ENCODE measurements at places on chromosomes 3 and 15.

DNA sequence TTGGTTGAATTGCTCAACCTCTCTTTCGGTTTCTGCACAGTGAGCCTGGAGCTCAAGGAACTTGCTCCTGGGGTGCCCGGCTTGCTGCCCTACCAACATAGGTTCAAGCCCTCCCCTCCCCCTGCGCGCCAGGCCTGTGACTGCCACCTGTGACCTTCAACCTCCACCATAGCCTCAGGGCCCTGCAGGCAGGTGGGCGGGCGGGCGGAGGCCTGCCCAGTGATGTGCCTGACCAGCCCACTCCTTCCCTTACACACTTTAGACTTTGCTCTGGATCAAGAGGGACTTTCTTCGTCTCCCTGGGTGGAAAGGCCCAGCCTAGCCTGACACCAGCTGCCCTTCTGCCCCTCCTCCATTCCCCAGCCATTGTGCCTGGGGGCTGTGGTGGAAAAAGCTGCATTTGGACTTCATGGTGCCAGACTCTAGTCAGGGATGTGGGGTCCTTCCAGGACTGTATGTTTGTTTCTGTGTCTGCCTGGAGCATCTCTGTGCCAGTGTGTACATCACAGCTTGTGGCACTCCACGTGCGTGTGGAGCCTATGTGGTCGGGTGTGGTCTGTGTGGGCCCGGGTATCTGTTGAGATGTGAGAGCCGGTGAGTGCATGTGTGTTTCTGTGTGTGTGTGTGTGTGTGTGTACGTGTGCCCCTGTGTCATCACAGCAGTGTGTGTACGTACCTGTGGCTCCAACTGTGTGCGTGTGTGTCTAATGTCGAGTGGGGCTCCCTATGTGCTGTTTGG is 9.5 kb downstream of the PRKCD start:
- no peak for DNase-seq

GRCh38 chr3:24472358-24472757 is 22.3 kb downstream of the THRB start:
- no peak for DNase-seq

DNA sequence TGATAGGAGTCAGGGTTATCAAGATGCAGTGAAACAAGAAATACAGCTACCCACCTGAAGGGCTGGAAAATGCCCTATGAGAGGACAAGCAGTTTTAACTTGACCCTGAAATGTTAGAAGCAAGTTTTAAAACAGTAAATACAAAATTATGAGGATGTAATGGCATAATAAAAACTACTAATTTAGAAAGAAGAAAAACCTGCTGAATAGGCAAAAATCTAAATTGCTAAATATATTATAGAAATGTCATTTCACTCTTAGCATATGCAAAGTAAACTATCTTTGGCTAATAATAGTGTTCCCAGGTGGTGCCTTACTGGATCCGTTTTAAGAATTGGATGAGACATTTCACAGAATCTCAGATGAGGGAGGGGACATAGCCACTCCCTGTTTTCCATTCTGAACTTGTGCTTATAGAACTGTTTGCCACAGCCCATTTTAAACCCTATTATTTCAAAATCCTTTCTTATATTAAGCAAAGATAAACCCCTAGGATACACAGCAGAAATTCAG is 294.6 kb downstream of the LSAMP start:
- no peak for DNase-seq

DNA sequence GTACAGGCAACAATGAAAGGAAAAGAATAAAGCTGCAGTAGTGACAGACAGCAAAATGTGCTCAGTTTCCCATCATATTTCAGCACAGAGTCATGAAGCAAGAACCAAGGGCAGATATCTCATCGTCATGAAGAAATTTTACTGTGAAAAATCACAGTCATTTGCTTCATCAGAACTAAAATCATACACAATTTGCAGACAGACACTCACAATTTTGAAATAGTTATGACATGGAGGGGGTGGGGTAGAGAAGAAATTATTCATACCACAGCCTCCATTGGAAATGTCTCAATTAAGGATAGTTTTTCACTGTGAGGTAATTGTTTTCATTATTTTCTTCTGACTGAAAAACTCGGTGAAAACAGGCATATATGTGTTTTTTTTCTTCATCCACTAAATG is 78.8 kb upstream of the CNTN3 start:
- DNase-seq: no peak

DNA sequence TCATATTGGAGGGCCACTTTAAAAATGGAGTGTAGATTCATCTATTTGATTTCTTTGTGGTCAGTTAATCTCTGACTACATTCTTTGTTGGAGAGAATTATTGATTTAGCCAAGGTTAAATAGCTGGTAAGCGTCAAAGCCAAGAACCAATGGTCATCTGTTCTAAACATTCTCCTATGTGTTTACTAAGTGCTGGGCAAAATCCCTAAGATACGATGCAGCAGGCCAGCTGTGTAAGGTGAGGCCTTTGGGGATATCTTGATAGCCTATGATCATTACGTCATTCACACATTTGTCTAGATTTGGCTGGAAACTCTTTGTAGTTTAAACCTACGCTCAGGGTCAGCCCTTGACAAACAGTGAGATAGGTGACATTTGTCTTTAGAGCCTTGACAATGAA is 236.2 kb downstream of the NR1D2 start:
- no peak for DNase-seq

DNA sequence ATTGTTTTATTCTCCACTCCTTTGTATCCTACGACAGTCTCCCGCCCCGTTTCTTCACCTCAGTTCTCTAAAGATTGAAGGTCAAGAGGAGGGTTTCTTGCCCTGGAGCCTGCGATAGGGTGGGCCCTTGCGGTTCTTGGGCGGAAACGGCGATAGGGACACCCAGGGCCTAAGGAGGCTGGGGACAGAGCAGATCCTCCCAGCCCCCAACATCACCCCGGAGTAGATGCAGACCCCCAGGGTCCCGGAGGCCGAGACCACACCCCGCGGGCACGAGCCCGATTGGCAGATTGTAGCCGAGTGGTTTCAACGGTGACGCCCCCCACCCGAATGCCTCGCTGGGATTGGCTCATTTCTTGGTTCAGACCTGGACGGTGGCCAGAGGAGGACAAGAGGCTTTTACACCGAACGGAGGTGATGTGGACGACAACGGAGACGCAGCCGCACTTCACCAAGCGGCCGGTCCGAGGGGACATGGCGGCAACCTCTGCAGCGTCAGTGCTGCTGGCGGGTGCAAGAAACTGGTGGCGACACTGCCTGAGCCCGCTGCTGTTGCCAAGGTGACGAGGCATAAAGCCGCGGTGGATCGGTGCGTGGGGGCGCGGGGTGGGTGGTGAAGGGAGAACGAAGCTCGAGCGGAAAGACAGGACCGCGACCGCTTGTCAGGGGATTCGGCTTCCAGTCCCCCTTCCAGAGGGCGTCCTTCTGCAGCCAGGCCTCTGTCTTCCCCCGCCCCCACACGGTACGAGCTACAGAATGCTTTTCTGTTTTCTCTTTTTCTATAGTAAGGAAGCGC is 19.0 kb upstream of the MCF2L2 start:
- DNase-seq: peak; percentile 89

GRCh38 chr3:156606729-156607128 is 51.8 kb upstream of the SSR3 start:
- no peak for DNase-seq

DNA sequence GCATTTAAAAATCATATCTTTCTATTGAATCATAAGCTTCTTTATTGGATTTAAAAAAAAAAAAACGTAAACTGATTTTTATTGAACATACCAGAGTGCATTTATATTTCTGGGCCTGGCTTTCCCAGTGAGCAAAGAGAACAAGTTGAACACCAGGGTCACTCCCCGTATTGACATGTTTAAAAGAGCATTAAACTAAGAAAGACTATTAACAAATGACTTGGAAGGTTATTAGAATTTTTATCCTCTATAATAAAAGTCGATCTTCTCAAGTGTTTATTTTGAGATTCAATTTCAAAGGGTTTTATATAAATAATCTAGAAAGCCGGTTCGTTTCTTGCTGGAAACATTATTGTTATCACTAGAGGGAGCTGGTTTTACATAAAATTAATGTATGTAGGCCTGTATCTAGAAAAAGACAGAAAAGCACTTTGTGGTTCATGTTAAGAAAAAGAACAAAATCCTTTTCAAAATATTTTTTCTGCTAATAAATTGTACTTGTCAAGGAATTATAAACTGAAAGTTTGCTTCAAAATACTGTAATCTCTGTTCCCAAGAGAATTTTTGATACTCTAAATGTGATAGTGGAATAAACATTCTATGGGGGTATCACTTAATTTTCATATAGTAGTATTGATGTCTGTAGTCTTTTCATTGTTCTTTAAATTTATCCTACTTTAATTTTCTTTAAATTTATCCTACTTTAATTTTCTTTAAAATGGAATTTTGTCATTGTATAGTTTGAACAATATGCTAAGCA is 321.8 kb upstream of the MME start:
- DNase-seq: peak; percentile 43

DNA sequence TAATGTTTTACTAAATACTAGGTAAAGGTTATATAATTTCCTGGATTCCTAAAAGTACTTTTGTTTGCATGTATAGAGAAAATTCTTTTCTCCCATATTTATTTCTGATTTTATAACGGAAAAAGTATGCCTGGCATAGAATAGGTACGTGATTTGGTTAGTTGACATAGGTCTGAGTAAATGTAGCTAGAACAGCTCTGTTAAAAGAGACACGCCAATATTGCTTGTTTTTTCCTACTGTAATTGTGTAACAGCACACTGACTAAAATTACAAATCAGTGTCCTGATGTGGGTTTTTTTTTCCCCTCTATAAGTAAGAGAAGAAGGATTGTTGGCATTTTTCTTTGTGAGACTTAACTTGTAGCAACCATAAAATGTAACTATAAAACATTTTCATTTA is 26.7 kb downstream of the KLHL24 start:
- no peak for DNase-seq
